A549 treated with Hydrocortisone at 1 μM for 4 hours (cell line): ENCODE measurements at places on chromosomes 4 and X. TPM values are rescaled to one million over a fixed set of nuclear protein-coding genes. Genes with fewer than 3 reads are reported as not detected.

The MAGEA3 gene
- total RNA-seq, result 2.5 to 5.0 TPM (median 2.7 TPM) in 5 replicates

The IL2 gene
- total RNA-seq, result not detected in 5 replicates

The IL3RA gene
- 0.16 to 0.23 TPM (median 0.22 TPM) in 5 replicates for total RNA-seq

The STAG2 gene
- 25.1 to 50.0 TPM (median 35.2 TPM) in 5 replicates for total RNA-seq

The GPR173 gene
- total RNA-seq, result 0.02 TPM in 1 of 5 replicates, not detected in the others

The CFAP99 gene
- total RNA-seq, result 0.12 to 0.24 TPM (median 0.18 TPM) in 3 of 5 replicates, not detected in the others

The GUCY2F gene
- total RNA-seq, result not detected in 5 replicates

The PUDP gene
- total RNA-seq, result 22.1 to 30.0 TPM (median 23.6 TPM) in 5 replicates

The MAGEA11 gene
- 0.06 TPM in 1 of 5 replicates, not detected in the others for total RNA-seq

The DCAF4L1 gene
- 0.08 to 0.14 TPM (median 0.10 TPM) in 5 replicates for total RNA-seq

The SSX2B gene
- total RNA-seq, result not detected in 5 replicates

The SSX3 gene
- not detected in 5 replicates for total RNA-seq

The ANK2 gene
- total RNA-seq, result 0.71 to 1.6 TPM (median 0.75 TPM) in 5 replicates

The SPANXD gene
- total RNA-seq, result 0.18 to 0.48 TPM in 2 of 5 replicates, not detected in the others

The FAM13A gene
- total RNA-seq, result 5.0 to 7.0 TPM (median 5.5 TPM) in 5 replicates

The CPXCR1 gene
- not detected in 5 replicates for total RNA-seq

The SYTL5 gene
- total RNA-seq, result 0.27 to 0.35 TPM (median 0.32 TPM) in 5 replicates

The MYOZ2 gene
- total RNA-seq, result not detected in 5 replicates
